Stimulated activated CD4-positive, alpha-beta T cell treated with anti-CD3 and anti-CD28 coated beads, Interleukin-1b, Interleukin-23, amount 100 ng/mL, for 1 hour (primary cell): ENCODE measurements at places on chromosomes 1 and 21.

DNA sequence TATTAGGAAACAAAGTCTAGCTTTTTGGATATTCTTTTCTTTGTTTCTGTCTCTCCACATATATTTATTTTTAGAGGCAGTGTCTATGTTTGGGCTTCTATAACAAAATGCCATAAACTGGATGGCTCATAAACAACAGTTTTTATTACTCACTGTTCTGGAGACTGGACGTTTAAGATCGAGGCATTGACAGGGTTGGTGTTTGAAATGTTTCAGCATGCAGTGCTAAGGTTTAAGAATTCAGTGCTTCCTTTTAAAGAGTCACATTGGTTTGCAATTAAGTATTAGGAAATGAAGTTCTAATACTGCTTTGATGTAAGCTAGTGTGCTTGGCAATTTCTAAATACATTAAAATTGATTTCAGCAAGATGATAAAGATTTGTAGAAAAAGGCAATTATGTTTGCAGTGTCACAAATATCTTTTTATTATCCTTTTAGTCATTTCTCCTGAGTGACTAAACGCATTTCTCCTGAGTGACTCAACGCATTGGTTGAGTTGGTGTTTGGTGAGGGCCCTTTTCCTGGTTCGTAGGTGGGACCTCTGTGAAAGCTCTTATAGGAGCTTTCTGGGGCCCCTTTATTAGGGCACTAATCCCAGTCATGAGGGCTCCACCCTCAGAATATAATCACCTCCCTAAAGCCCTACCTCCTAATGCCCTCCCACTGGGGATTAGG is 317.0 kb downstream of the USP25 start:
- DNase-seq = no peak

- DNase-seq = no peak
Observed at GRCh38 chr1:53644496-53644895, 94.5 kb downstream of the GLIS1 start.

DNA sequence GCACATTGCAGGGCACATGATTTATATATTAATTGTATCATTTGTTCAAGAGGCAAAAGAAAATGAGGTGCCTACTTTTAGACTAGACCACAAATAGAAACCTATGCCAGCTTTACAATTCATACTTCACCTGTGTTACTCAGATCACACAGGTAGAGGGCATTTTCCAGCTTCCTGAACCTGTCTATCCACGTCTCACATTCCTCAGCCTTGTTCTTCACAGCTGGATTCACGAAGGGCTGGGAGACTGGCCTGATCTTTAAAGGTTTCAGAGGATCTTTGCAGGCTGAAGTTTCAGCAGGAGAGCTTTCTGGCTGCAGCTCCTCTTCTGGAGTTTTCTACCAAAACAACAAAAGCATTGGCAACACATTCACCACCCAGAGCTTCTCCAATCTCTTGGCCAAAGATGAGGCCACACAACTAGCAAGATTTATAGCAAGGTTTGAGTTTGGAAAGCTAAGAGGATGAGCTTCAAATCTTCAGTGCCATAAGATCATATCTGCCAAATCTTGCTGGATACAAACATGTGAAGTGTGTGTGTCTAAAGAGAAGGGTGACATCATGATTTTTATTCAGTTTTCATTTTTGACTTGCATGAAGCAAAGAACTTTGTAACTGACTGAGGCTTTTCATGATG is 71.0 kb upstream of the CYP2J2 start:
- no peak for DNase-seq

DNA sequence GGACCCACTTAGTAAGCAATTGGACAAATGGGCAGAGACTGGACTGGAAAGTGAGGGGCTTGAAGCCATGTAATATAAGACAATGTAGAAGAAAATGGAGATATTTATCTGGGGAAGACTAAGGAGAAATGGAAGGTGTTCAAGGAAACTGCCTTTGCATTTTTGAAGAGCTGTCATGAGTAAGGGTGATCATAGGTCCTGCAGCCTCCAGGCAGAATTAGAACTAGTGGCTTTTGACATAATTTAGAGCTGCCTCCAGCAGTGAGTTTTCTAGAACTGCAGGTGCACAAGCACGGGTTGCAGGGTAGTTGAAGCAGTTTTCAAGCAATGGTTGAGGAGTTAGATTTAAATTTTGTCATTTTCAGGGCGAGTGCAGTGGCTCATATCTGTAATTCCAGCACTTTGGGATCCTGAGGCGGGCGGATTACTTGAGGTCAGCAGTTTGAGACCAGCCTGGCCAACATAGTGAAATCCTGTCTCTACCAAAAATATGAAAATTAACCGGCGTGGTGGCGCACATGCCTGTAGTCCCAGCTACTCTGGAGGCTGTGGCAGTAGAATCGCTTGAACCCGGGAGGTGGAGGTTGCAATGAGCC is 3.7 kb upstream of the CDC14A start:
- DNase-seq = no peak
